ENCODE measurements at places on chromosomes 12 and 14.
A peak's percentile ranks its signal among the peaks of the same experiment; 100 is the strongest.

- H3K4me1 ChIP-seq = no peaks in the 10 kb centered on the region
- H3K27ac ChIP-seq = no peak overlapping the region
- no peaks in the 10 kb centered on the region for H3K36me3 ChIP-seq
- peaks cover 70% of the 10 kb centered on the region for H3K27me3 ChIP-seq
These were observed 105.5 kb upstream of the PRB2 start for GRCh38 chr12:11500861-11501230.

GRCh38 chr14:95207475-95208233 is 50.3 kb upstream of the DICER1 start:
- no peaks in the 10 kb centered on the region for H3K4me1 ChIP-seq
- H3K4me3 ChIP-seq = no peak overlapping the region
- H3K27ac ChIP-seq = no peak overlapping the region
- no peaks in the 10 kb centered on the region for H3K27me3 ChIP-seq

DNA sequence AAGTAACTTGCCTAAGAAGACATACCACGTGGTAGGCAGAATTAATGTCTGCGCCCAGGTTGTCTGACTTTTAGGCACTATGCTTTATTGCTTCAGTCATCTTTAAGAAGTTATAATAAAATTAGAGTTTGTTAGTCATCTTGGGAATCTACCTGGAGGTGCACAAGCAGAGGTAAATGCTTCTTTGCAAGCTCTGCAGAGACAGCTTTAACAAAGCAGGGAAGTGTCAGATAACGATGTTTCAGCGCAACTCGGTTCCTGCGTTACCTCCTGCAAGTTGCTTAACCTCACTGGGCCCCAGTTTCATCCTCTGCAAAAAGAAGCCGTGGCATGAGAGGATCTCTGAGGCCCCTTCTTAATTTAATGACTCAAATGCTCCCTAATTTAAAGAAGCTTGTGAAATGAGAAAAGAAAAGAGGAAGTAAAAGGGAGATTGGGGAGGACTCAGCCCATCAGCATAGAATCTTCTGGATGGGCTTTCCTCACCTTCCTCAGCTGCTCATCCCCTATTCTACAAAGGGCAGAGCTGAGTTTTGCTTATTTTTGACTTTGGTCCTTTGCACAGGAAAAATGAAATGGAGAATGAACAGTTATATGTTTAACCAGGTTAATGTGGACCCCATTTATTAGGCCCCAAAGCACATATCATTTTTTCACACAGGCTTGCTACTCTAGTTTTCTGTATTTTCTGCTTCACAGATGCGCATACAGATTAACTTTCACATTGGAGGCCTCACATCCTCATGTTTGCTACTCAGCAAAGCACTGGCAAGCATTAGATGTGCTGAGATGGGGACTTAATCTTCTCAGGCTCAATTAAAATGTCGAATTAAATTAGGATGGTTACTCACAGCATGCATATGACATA is 5.1 kb downstream of the ARHGDIB start:
- DNase-seq = no peak
- no peak overlapping the region for H3K4me3 ChIP-seq
- H3K36me3 ChIP-seq = no peaks in the 10 kb centered on the region
- H3K27ac ChIP-seq = no peak overlapping the region
- H3K4me1 ChIP-seq = no peaks in the 10 kb centered on the region
- H3K27me3 ChIP-seq = no peaks in the 10 kb centered on the region

GRCh38 chr14:73800970-73801515 is 50.6 kb upstream of the PTGR2 start:
- DNase-seq = no peak
- no peak overlapping the region for H3K4me3 ChIP-seq
- H3K36me3 ChIP-seq = no peaks in the 10 kb centered on the region

- peak; percentile 74 for DNase-seq
- no peaks in the 10 kb centered on the region for H3K36me3 ChIP-seq
- no peak overlapping the region for H3K4me3 ChIP-seq
- no peak overlapping the region for H3K27ac ChIP-seq
These were observed 24.0 kb downstream of the FGF6 start for GRCh38 chr12:4421590-4422031.

GRCh38 chr14:36161776-36162175 is 14.7 kb downstream of the PTCSC3 start:
- H3K27ac ChIP-seq = no peak overlapping the region
- no peak overlapping the region for H3K4me3 ChIP-seq
- no peaks in the 10 kb centered on the region for H3K27me3 ChIP-seq
- H3K4me1 ChIP-seq = no peaks in the 10 kb centered on the region
- H3K36me3 ChIP-seq = no peaks in the 10 kb centered on the region

DNA sequence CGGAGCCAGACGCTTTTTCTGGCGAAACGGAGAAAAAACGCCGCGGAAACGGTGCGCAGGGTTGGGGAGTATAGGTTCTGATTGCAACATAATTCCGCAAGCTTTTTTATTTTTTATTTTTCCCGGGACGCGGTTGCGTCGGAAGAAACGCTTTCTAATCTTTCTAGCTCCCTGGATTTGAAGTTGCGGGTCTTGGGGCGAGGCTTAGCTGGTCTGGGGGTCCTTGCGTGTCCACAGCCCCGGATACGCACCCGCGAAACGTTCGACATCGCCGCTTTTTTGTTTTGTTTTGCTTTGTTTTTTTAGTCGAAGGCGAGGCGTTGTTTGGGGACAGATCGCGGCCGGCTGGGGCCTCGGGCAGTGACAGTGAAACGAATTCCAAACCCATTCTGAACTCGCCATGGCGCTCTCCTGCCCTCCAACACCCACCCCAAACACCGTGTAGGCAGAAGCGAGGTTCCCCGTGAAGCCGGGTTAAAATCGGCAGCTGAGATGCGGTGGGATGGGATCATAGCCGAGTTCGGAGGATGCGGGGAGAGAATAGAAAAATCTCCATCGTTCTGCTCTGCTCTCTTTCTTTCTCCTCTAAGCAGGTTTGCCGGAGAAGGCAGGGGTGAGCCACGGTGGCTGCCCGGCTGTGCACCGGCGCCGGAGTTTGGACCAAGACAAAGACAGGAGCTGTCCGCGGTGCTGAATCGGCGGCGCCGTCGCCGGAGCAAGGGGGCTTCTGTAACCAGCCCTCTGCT is 8.1 kb upstream of the LHX5 start:
- H3K36me3 ChIP-seq = no peaks in the 10 kb centered on the region
- H3K4me3 ChIP-seq = peak overlapping the region; percentile 12
- H3K27ac ChIP-seq = no peak overlapping the region
- H3K4me1 ChIP-seq = peaks cover 11% of the 10 kb centered on the region
- peak; percentile 97 for DNase-seq

DNA sequence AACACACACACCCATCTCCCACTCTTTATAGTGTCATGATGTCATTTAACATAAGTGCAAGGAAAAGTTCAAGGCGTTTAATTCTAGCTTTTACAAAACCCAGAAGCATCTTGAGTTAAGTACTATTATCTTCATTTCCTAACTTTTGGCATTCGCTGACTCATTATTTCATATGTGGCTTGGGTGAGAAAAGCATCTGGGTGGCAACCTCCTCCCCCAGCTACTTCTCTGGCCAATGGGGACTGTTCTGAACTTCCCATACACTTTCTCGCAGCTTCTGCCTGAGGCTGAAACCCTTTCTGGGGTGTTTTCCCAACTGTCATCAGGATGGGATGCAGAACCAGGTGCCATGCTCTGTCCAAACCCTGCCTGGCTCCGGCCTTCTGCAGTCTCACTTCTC is 2.8 kb upstream of the MARK3 start:
- no peak overlapping the region for H3K27ac ChIP-seq
- H3K4me3 ChIP-seq = no peak overlapping the region
- peaks cover 3% of the 10 kb centered on the region for H3K4me1 ChIP-seq
- no peak for DNase-seq
- H3K27me3 ChIP-seq = peaks cover 8% of the 10 kb centered on the region

- peaks cover 33% of the 10 kb centered on the region for H3K27me3 ChIP-seq
- no peaks in the 10 kb centered on the region for H3K36me3 ChIP-seq
- DNase-seq = peak; percentile 70
- peaks cover 8% of the 10 kb centered on the region for H3K4me1 ChIP-seq
- no peak overlapping the region for H3K4me3 ChIP-seq
These were observed 7.0 kb downstream of the TAMALIN start for GRCh38 chr12:52013626-52014310.

GRCh38 chr14:105026802-105027563 is 6.1 kb upstream of the CDCA4 start:
- H3K36me3 ChIP-seq = no peaks in the 10 kb centered on the region
- H3K4me3 ChIP-seq = no peak overlapping the region
- H3K27ac ChIP-seq = no peak overlapping the region
- H3K4me1 ChIP-seq = no peaks in the 10 kb centered on the region

GRCh38 chr14:102551995-102552705 is 40.3 kb upstream of the RCOR1 start:
- H3K4me3 ChIP-seq = no peak overlapping the region
- H3K4me1 ChIP-seq = no peaks in the 10 kb centered on the region
- no peak overlapping the region for H3K27ac ChIP-seq
- H3K36me3 ChIP-seq = no peaks in the 10 kb centered on the region
- H3K27me3 ChIP-seq = no peaks in the 10 kb centered on the region

DNA sequence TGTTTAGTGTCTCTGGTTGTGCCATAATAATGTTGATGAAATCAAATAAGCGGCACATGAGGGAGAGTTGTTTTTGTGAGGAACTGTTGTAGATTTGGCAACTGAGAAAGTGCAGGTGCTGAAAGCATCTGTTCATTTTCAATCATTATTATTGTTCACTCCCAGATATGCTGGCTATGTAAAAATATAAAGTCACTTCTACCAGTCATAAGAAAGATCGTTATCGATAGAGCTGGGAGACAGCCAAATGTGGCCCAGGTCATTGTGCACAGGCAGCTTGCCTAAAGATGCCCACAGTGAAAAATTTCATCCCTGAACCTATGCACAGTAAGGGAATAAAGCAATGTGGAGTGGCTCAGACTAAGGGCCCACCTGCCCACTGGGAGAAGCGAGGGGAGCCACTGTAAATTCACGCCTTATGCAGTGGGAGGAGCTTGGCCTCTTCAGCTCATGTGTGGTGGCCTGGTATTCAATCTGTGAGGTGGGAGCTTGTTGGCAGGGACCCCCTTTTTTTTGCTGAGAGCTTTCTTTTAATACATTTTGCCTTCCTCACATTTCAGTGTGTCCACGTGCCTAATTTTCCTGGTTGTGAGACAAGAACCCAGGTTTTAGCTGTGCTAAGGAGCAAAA is 1490.8 kb upstream of the TMEM132C start:
- H3K4me1 ChIP-seq = no peaks in the 10 kb centered on the region
- H3K36me3 ChIP-seq = no peaks in the 10 kb centered on the region
- H3K27ac ChIP-seq = no peak overlapping the region
- H3K27me3 ChIP-seq = no peaks in the 10 kb centered on the region

DNA sequence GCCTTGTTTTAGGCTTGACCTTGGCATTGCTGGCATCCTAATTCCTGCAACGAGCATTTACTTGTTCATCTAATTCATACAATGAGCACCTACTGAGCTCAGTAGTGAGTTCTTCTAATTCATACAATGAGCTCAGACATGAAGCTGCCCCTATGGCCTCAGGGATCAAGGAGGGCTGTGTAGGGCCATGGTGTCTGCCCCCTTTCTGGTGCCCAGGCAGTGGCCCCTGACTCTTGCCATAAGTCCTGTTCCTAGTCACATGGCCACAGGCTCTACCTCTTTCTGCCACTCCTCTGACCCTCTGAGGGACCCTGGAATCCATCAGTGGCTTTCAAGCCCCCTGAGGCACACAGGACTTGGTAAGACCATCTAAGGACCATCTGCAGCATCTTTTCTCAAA is 148.8 kb downstream of the ZFP36L1 start:
- no peak overlapping the region for H3K4me3 ChIP-seq
- H3K4me1 ChIP-seq = no peaks in the 10 kb centered on the region
- H3K27me3 ChIP-seq = no peaks in the 10 kb centered on the region
- no peak overlapping the region for H3K27ac ChIP-seq
- no peaks in the 10 kb centered on the region for H3K36me3 ChIP-seq

- peak; percentile 41 for DNase-seq
- H3K27ac ChIP-seq = peak overlapping the region; percentile 76
- H3K27me3 ChIP-seq = no peaks in the 10 kb centered on the region
These were observed 58.7 kb upstream of the GZMB start for GRCh38 chr14:24692382-24693352.

GRCh38 chr14:59221568-59221967 is 33.1 kb downstream of the DAAM1 start:
- H3K4me3 ChIP-seq = no peak overlapping the region
- peaks cover 7% of the 10 kb centered on the region for H3K36me3 ChIP-seq
- H3K4me1 ChIP-seq = no peaks in the 10 kb centered on the region
- H3K27ac ChIP-seq = no peak overlapping the region

GRCh38 chr14:48251290-48251689 is 575.9 kb upstream of the MDGA2 start:
- no peak overlapping the region for H3K4me3 ChIP-seq
- H3K36me3 ChIP-seq = peaks cover 43% of the 10 kb centered on the region
- no peaks in the 10 kb centered on the region for H3K4me1 ChIP-seq
- no peak for DNase-seq
- H3K27ac ChIP-seq = no peak overlapping the region

DNA sequence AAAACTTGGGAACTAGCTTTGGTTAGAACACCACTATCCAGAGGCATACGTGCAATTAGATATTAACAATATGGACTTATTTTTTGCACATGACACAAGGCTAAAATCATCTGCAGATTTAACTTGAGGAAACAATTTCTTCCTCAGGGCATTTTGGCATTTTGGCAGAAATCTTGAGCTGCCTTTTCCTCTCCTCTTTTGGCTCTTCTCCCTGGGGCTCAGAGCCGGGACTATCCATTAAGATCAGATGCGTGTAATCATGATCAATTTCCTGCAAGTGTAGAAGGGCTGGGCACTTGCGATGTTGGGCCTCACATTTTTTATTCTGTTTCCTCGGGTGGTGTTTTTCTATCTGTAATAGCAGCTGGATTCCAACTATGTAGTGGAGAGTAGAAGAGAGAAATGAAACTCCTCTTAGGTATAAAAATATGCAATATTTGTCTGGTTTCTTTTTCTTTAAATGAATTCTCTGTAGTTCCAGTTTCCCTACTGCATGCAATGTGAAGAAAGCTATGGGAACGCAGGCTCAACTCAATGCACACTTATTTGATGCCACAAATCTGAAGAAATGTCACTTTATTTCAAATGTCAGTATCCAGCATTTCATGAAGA is 1010.8 kb downstream of the FLRT2 start:
- no peaks in the 10 kb centered on the region for H3K27me3 ChIP-seq
- no peak for DNase-seq
- peaks cover 4% of the 10 kb centered on the region for H3K4me1 ChIP-seq
- no peak overlapping the region for H3K27ac ChIP-seq
- H3K36me3 ChIP-seq = no peaks in the 10 kb centered on the region

- H3K27ac ChIP-seq = no peak overlapping the region
- H3K4me1 ChIP-seq = no peaks in the 10 kb centered on the region
- H3K36me3 ChIP-seq = no peaks in the 10 kb centered on the region
- no peaks in the 10 kb centered on the region for H3K27me3 ChIP-seq
These were observed 19.3 kb upstream of the KRT7 start for GRCh38 chr12:52213564-52214420.
